Endodermal cell (in vitro differentiated cells): ENCODE measurements at places on chromosomes 12 and 14. TPM values are rescaled to one million over a fixed set of nuclear protein-coding genes. Genes with fewer than 3 reads are reported as not detected.

DNA sequence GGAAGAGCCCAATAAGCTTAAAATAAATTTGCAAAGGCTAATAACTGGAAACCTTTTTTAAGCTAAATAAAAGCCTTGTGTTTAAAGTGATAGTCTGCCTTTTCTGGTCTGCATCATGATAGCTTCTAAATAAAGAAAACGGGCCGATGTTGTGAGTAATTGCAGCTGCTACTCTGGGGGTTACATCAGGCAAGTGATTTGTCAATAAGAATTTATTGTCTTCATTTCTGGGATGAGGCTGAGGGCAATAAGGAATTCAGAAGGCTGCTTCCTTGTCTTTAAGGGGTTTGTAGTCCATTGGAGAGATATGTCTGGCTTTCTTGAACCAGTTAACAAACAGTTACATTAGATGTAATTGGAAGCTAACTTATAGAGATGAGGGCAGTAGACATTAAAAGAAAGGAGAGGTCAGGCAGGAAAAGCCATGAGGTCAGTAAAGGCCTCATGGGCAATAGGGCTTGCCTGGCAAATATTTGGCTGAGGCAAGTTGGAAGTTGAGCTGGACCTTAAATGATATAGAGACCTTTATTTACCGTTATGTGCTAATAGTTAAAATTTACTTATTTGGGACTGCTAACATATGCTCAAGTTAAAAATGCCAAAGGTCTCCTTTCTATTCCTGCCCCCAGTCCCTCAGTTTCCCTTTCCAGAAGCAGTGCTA lies 85.0 kb downstream of the CRADD start:
- H3K4me1 ChIP-seq: peaks cover 5% of the 10 kb centered on the region
- H3K36me3 ChIP-seq: no peaks in the 10 kb centered on the region
- no peak overlapping the region for H3K27ac ChIP-seq
- DNase-seq: no peak
- H3K27me3 ChIP-seq: no peaks in the 10 kb centered on the region
- H3K4me3 ChIP-seq: no peak overlapping the region

DNA sequence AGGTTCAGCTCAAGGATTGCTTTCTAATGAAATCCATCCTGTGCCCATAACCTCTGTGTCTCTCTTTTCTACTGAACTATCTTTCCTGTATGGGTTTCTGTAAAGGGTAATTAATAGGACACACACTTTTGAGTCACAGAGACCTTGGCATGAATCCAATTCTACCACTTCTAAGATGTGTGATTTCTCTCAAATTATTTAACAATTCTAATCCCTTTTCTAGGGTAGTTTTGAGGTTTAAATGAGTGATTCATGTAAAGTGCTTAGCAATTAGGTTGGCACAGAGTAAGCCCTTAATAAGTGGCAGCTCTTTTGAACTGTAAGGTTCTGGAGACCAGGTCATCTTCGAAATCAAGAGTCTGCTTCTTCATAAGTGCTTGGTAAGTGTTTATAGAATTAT lies 202.7 kb downstream of the RASSF9 start:
- H3K4me3 ChIP-seq: no peak overlapping the region
- no peaks in the 10 kb centered on the region for H3K36me3 ChIP-seq
- H3K27ac ChIP-seq: no peak overlapping the region
- no peaks in the 10 kb centered on the region for H3K4me1 ChIP-seq
- no peak for DNase-seq

DNA sequence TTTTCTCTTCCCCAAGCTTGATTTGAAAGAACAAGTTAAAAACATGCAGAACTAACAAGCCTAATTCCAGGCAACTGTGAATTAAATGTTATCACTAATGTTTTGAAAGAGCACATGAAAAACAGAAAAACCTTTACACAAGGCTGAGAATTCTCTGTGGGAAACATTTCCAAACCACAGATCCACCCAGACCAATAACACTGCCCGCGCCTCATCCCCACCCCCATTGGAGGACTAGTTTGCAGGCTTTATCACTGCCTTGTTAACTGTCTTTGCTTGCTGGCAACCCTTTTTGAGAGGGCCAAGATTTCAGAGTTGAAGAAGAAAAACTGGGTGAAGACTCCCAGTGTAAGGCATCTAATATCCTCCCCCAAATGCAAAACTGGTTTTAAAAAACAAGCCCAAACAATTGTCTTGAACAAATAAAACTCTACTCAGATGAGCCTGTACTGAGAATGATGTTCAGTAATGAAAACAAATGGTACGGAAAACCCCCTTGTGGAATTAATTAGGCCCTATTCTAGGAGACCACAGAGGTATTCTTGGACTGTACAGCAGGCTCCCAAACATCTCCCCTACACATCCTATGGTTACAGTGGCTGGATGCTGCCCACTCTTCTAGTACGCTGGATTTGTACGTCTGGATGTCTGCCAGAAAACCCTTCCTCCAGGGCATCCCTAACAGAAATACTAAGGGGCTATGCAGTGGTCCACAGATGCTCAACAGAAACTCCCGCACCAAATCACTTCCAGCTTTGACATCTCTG lies 5.8 kb downstream of the MAX start:
- no peaks in the 10 kb centered on the region for H3K4me1 ChIP-seq
- no peak overlapping the region for H3K27ac ChIP-seq
- H3K27me3 ChIP-seq: no peaks in the 10 kb centered on the region
- peaks cover 69% of the 10 kb centered on the region for H3K36me3 ChIP-seq
- DNase-seq: no peak

GRCh38 chr12:40202095-40203059 lies 22.4 kb upstream of the LRRK2 start:
- no peak for DNase-seq
- H3K27ac ChIP-seq: no peak overlapping the region
- H3K4me1 ChIP-seq: no peaks in the 10 kb centered on the region
- H3K27me3 ChIP-seq: no peaks in the 10 kb centered on the region
- H3K4me3 ChIP-seq: no peak overlapping the region
- no peaks in the 10 kb centered on the region for H3K36me3 ChIP-seq

GRCh38 chr12:4145990-4146859 lies 127.3 kb upstream of the CCND2 start:
- peaks cover 30% of the 10 kb centered on the region for H3K27me3 ChIP-seq
- no peak overlapping the region for H3K4me3 ChIP-seq
- peak; percentile 41 for DNase-seq
- H3K36me3 ChIP-seq: no peaks in the 10 kb centered on the region
- H3K27ac ChIP-seq: no peak overlapping the region

Gene CACNA2D4
- 4.0 to 4.3 TPM (median 4.2 TPM) in 3 replicates for total RNA-seq
